Activated CD4-positive, alpha-beta T cell treated with anti-CD3 and anti-CD28 coated beads, Interleukin-2, amount 50 U/mL, for 48 hours (primary cell): ENCODE measurements at places on chromosomes 1 and 21.

GRCh38 chr1:53340660-53341520, 13.0 kb upstream of the LRP8 start:
- peak; percentile 27 for DNase-seq

DNA sequence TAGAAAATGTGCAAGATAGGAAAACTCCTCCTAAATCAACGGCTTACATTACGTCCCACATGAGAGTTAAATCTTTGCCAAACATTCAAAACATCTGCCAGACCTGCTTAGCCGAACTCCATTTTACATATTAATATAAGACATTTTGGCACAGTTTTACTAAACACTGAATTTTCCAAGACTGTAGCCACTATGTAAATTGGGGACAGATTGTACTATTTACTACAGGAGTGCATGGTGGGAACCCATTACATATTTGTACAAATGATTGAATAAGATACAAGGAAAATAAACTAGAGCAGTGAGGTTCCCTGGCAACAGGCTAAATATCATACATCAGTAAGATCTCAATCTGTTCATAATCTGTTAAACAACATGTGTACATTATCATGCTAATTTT, 1234.4 kb downstream of the KCNT2 start:
- no peak for DNase-seq

DNA sequence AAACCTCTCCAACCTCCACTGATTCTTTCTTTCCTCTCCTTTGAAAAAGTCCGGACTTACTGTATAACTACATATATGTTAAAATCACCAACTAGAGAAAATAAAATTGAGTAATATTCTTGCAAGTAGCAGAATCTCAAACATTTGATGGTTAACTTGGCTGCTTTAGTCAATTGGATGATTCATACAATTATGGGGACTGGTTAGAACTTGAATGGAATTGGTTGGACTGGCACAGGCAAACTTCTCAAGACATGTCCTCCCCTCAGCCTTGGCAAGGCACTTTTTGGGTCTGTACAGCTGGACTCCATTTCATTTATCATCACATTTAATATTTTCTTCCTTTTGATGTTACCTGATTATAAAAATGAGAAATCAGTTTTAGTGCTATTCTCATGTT, 6.5 kb downstream of the WLS start:
- no peak for DNase-seq

DNA sequence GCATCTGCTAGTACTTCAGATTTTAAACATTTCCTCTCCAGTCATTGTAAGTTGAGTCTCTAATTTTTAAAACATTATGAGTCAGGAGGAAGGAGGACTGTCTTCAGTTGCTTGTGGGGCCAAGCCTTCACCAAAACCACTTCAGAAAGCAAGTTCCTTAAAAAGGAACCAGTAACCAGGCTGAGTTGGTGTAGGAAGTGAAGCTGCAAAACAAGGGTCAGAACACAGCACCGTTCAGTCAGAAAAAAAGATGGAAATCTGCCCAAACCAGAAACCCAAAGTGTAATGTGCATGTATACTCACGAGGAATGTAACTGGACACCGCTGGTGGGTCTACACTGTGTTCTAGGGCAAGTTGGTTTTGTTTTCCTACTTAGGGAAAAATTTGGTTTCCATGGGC, 402.1 kb downstream of the SETD4 start:
- no peak for DNase-seq

- no peak for DNase-seq
These were observed 316.8 kb downstream of the NFIA start for GRCh38 chr1:61399199-61399598.

- no peak for DNase-seq
These were observed 21.2 kb downstream of the CEP170 start for GRCh38 chr1:243233908-243234307.

DNA sequence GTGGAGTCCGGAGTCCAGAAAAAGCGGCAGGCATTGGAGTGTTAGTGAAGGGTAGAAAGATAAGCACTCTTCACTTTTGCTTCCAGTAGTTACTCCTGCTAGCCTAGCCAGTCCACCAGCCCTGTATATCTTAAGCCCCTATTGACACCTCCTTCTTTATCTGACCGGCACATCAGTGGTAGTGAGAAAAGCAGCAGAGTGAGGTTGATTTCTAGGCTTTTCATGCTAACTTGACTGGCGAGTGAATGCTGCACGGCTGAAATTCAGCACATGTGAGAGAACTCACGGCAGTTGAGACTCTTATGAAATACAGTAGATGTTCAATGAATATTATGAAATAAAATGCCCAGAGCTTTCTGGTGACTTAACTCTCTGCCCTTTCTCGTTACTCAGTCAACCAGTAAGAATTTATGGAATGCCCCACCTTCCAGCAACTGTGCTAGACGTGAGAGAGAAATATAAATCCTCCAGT, 128.2 kb downstream of the CACHD1 start:
- no peak for DNase-seq

- DNase-seq, result no peak
These were observed 53.1 kb upstream of the USH2A start for GRCh38 chr1:216476341-216476740.
